Activated CD4-positive, alpha-beta T cell treated with anti-CD3 and anti-CD28 coated beads, Interleukin-2, amount 50 U/mL, for 1 hour (primary cell): ENCODE measurements at places on chromosomes 16 and 17.

DNA sequence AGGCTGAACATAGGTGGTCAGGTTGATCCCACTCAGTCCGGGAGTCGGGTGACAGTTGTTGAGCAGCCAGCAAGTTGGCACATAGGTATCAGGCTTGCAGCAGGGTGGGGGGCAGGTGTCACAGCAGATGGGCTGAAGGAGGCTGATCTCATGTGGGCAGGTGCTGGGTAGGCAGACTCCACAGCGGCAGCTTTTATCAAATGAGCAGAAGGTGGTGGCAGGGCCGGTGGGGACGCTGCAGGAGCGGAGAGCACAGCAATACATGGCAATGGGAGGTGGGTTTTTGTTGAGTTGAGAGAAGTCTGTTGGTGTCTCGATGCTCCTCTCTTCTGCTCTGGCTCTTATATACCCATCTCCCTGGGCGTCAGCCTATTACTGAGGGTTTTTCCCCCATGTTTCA lies at the start of gene KRTAP3-1:
KRTAP3-1 (minus strand) TSS at position 318 of the 400 bp plus-strand sequence; CDS start at position 264, 54 bp downstream.
- no peak for DNase-seq

GRCh38 chr17:34169496-34169895 lies 85.6 kb upstream of the CCL2 start:
- DNase-seq: no peak

DNA sequence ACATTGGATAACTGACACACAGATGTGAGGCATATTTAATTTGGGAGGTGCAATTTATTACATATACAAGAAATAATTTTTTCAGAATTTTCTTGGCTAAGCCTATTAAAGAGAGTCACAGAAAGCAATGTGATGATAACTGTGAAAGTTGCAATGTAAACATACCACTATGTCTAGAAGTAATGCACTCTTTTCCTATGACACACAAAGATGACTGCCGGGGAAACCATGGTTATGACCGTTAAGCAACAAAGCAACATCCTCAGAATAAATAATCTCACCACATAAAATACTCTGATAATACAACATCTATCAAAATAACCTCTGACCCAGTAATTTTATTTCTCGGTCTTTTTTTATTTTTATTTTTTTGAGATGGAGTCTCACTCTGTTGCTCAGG lies 10.5 kb upstream of the QRICH2 start:
- no peak for DNase-seq

DNA sequence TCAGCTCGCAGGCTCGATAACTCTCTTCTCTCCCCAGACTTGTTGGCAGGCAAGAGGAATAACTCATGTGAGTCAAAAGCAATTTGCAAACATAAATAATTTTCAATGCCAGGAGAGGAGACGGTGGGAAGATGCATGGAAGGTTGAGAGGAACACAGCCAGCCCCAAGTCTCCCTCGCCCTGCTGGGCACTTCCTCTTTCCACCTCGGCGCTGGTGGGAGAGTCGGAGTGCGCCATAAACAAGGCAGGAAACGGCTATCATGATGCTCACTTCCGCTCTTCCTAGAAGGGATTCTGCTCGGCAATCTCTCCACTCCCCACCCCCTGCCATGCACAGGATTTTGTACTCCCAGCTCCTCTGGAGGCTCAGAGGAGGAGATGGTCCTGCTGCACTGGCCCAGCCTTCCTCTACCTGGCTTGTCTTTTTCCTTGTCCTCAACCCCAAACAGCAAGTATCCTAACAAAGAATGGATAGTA lies 13.0 kb downstream of the CBX4 start:
- no peak for DNase-seq

- DNase-seq: no peak
Measured at GRCh38 chr16:64398793-64399192, 723.1 kb downstream of the CDH11 start.

DNA sequence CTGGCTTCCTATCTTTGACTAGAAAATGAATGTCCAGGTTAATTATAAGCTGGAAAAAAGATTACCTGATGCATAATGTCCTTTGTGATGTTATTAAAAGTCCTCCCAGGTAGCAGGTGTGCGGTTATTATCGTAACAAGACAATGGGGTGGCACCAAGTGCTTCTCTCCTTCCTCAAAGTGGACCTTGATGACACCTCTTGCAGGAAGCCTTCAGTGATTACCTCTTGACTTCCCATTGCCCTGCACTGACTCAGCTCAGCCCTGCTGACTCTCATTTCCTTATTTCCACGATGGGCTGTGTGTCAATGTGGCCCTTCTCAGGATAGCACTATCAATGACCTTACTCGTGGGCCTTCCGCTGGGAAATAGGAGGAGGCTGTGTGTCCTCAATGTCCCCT lies 477.4 kb upstream of the CCL2 start:
- no peak for DNase-seq

DNA sequence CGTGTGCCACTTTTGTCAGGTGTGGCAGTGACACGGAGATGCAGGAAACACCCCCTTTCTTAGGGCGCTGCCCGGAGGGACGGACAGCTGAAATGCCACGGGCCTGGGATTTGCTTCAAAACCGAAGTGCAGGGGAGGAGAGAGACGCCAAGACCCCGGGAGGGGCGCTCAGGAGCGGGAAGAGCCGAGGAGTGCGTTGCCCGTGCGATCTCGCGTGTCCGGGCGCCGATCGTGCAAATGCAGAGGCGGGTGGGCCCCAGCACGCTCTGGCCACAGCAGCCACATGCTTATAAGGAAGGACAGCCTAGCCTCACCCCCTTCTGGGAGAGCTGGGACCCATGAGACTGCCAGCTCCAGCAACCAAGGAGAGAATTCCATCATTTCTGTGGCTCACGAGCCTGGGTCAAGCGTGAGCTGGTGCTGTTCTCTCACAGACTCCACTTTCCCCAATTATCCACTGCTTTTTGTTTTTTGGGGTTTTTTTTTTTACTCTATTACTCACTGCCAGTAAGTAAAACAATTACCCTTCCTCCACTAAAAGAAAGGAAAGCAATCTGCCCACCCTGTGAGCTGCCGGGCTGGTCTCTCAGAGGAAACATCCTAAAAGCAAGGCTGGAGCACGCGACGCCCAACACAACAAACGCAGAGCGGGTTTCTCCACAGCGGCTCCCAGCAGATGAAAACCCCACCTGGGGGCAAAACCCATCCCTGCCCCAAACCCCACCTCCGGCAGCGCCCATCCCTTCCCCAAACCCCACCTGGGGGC lies 27.2 kb upstream of the C16orf95 start:
- DNase-seq: no peak

DNA sequence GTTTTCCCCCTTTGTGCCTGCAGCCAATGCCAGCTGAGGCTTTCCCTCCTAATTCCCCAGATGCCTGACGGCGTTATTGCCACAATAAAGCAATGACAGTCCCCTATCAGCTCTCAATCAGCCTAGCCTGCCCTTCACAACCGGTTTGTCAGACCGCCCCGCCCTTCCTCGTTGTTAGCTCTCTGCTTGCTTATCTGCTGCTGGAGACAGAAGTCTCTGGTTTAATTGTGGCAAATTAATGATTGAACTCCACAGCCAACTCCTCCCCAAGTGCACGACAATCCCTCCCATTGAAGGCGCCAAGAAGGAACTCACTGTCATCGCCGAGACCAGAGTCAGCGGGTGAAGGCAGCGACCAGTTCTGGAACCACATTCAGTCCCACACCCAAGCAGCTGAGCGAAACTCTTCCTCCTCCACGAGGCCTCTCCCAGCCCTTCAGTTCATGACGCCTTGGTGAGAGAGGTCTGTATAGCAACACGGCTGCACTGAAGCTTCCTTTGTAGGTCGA lies 474.4 kb downstream of the SLC39A11 start:
- DNase-seq: peak; percentile 44

DNA sequence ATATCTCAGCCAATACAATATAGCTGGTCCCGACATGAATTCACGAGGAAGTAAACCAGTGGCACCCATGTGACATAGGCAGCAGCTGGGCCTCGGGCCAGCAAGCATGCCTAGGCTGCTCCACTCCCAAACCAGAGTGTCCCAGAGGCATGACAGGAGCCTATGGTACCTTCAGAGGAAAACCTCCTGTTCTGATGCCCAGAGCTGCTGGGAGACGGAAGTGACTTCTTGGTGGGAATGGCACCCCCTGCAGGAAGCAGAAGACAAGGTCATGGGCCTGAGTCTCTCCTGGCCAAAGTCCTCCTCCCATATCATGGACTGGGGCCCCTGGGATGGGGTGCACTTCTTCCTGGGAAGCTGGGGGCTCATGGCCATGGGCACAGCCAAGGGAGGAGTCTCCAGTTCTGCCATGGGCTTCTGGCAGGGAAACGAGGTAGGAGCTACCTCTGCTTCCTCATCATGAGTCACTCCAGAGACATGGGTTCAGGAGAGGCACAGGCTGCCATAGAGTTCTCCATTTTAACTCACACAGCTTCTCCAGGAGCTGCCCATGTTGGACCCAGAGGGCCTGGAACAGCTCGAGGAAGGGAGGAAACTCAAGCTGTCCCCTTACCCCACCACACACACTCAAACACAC lies 13.4 kb downstream of the FBF1 start:
- DNase-seq: no peak

DNA sequence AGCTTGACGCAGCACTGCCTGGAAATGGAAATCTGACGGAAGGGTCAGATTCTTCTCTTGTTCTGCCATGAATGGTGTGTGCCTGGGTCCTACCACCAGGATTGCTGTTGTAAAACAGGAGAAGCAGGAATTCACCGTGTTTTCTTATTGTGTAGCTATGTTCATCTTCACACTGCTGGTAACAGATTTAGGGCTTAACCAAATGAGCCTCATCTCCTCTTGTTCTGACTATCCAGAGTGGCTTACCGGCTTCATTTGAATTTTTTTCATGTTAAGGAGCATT lies 97.3 kb upstream of the CHMP6 start:
- DNase-seq: no peak
